GF-D8 (cell line): ENCODE measurements at places on chromosomes 5 and 9.

DNA sequence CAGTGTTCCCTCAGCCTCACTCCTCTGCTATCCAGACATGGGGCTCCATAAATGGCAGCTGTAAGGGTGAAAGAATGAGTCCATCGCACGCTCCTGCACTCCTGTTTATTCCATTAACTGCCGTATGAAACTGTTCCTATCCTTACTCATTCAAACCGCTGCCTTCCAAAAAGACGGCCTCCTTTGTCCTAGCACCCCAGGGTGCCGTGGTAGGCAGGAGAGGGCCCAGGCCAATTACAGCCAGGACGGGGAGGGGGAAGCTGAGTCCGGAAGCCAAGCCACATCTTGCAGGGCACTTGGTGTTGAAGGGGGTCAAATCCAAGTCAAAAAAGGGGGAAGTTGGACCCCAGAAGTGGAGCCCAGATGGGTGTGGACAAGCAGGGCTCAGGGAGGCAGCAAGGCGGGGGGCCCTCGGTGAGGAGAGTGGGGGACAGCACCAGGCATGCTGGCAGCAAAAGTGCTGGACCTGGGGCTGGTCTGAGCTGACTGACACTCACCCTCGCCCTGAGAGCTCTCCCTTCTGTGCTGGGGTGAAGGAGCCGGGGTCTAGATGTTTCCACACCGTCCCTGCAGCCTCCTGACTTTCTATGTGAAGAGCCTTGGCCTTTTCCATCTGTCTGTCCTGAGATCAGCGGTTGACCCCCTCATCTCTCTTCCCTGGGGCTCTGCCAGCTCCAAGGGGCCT lies 63.3 kb downstream of the COL23A1 start:
- no peak for DNase-seq

DNA sequence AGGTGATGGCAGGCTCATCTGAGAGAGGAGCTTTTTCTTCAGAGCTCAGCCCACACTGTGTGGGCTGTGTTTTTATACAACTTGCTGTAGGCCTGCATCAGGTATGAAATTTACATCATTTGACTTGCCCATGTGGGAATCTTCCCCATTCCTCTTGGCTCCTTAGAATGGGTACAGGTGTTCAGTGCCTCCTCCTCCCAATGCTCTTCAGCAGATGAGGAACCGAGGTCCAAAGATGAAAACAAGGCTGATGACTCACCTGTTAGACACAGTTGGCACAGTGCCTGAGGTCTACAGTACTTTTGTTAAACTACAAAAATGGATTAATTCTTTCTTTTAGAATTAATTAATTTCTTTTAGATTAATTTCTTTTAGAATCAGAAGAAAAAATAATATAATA lies 20.8 kb downstream of the PAPPA start:
- no peak for DNase-seq

DNA sequence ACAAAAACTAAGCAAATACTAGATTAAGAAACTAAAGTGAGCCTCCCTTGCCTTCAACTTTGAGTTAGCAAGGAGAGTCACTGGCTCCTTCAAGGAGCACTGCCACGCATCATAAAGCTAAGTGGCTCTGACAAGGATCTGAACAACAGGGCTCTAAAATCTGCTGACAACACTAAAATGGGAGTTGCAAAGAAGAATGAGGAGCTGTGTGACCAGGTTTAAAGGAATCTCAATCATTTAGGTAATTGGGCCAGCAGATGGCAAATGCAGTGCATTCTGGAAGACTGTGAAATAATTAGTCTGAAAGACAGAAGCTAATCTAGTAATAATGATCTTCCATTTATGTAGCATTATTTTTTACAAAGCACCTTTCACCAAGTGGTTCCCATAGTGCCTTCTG lies 297.0 kb upstream of the TAS2R1 start:
- no peak for DNase-seq

DNA sequence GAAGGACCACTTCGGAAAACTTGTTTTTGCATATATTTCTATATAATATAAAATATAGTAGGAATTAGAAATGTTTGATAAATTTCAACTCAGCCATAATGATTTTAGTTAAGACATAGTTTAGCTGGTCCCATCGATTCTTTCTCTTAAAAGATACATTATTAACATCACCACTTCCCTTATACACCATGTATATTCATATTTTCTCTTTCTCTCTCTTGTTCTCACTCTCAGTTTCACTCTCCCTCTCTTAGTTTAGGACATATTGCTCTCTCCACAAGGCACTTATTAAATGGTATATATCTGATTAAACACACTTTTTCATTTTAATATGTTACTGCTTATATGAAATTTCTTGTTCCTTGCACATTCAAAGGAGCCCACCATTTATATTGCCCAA lies 90.1 kb upstream of the RASEF start:
- no peak for DNase-seq

DNA sequence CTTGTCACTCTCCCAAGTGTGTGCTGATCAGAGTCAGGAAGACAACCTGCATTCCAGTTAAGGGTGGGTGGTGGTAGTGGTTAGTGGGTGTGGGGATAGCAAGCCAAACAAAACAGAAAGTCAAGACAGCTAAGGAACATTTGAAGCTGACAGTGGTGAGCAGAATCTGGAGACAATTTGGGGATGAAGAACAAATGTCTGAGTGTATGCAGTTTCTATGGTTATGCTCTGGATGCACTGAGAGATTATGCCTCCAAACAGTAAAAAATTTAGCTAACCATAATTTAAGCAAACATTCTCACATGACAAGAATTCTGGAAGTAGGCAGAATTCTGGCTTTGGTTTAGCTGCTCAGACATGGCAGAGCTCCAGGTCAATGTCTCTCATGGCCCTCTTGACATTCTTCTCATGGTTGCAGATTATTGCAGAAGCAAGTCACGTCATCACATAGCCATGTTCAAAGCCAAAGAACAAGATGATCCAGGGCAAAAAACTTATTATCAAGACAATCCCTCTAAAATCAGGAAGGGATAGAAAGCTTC lies 148.7 kb downstream of the LURAP1L start:
- DNase-seq = no peak

- DNase-seq = peak; percentile 53
Observed at GRCh38 chr9:120402741-120403542, 177.0 kb downstream of the CDK5RAP2 start.

DNA sequence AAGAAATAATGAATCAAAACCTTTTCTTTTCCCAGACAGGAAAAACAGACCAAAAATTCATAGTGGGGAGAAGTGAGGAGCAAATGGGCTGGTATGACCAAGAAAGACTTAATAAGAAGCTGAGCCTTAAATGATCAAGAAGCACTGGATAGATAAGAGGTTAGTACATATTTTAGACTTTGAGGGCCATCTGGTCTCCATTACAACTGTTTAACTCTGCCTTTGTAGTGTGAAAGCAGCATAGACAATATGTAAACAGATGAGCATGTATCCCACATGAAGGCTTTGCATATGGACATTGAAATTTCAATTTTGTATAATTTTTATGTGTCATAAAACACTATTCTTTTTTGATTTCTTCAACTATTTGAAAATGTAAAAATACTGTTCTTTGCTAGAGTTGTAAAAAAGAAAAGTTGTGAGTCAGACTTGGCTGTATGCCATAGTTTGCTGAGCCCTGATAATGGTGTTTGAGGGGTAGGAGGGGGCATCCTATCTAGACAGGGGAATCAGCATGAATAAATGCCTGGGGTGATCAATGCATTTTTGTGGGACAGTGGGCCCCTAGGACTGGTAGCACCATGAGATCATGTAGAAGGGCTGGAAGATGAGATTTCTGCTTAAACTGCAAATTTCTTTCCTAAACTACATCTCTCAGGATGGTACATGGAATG lies 91.8 kb upstream of the GPR151 start:
- no peak for DNase-seq

- DNase-seq = no peak
Observed at GRCh38 chr5:33306758-33307157, 134.0 kb upstream of the TARS1 start.

- no peak for DNase-seq
Observed at GRCh38 chr5:88816195-88816594, 66.8 kb downstream of the MEF2C start.

- no peak for DNase-seq
Observed at GRCh38 chr5:107134931-107135330, 535.8 kb downstream of the EFNA5 start.

- DNase-seq = no peak
Observed at GRCh38 chr5:92421196-92421595, 1038.1 kb upstream of the ARRDC3 start.

DNA sequence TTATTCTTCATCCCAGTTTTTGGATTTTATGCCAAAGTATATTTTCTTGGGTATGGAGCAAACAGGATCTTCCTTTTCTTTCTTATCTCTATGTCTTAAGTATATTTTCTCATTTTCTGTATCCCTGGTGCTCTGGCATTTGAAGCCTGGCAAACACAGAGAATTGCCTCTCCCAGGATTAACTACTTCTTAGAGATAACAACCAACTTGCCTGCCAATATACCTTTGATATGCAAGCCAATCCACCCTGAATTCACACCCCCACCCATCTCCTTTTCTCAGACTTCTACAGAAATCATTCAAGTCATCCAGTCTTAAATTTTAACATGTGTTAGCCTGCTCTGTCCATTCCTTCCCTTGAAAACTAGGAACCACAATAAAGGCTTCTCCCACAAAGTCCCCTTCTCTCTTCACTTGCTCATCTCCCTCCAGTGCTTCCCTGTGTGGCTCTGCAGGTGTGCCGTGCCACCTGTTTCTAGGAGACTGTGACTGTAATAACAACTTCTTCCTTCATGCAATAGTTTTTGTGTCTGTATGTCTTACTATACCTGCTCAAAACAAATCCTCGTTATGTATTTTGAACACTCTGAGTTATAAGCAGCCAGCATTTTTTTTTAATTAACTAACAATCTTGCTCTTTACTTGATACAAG lies 649.7 kb upstream of the RIOK2 start:
- DNase-seq = no peak

GRCh38 chr9:28624771-28625170 lies 1051.5 kb upstream of the C9orf72 start:
- no peak for DNase-seq

- no peak for DNase-seq
Observed at GRCh38 chr5:15554542-15554941, 54.6 kb downstream of the FBXL7 start.

DNA sequence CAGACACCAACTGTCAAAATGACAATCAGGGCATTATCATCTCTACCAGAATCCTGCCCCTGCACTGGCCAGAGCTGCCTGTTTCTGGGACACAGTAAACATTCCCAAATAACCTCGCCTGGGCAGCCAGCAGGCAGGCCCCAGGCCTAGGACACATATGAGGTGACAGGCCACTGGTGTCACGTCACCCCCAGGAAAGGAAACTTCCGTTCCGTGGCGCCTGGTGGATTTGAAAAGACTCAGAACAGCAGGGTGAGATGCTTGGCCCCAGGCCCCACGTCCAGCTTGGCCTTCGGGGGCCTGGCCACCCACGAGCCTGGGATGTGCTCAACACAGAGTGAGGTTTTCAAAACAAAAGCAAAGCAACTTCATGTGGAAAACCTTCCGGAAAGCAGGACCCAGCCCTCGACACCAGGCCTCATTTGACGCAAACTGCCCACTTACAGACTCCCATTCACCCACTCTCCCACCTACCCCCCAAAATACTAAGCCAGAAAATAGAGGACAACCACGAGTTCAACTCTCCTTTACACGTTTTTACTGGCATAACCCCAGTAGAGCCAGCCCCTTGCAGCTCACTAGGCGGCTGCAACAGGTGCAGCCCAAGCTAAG lies 1.2 kb downstream of the SEMA4D start:
- no peak for DNase-seq

DNA sequence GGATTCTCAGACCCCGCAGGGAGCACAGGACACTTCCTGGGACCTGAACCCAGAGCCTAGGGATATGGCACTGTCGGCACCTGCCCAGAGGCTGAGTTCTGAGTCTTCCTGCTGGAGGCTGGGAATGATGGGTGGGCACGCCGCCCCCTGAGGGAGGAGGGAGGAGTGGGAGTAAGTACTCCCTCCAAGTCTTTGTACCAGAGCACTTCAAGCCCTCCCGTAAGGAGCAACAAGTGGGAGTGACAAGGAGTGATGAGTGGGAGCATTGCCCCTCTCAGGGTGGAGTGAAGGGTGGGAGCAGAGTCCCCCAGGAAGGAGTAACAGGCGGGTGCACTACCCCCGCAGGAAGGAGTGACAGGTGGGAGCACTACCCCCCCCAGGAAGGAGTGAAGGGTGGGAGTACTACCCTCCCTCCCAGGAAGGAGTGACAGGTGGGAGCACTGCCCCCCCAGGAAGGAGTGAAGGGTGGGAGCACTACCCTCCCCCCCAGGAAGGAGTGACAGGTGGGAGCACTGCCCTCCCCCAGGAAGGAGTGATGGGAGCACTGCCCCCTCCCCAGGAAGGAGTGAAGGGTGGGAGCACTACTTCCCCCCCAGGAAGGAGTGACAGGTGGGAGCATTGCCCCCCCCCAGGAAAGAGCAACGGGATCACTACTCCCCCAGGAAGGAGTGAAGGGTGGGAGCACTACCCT lies 100.1 kb downstream of the CACNA1B start:
- DNase-seq = no peak

DNA sequence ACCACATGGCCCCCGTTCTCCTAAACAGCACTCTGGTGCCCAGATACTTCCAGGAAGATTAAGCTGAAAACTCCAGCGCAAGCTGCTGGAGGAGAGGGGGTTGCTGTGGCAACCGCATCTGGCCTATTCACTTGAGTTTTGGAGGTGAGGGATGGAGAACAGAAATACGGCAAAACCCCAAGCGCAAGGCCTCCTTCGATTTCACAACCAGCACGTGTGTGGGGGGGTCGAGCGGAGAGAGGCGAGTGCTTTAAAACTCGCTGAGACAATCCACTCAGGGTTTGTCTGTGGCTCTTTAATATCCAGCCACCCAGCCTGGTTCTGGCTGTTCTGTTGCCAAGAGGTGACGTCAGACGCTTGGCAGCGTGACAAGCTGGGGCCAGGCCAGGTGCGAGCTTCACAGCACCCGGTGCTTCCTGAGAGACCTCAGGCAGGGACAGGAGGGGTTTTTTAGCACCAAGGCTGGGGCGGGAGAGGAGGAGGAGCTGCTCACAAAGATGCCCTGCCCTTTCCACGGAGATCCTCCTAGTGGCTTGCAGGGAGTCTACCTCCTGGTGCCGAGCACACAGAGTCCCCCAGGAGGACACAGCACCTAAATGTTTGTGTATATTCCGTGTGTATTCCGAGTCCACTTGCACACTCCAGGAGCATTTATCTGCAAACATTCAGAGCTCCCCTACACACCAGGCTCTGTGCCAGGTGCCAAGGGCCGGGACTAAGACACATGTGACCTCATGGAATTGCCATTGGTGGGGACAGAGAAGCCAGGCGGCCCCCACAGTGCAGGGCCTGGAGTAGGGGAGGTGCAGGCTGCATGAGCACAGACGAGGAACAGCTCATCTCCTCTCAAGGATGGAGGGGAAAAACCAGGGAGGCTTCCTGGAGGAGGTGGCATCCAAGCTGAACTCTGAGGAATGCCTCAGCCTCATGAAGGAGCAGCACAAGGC lies 194.6 kb downstream of the OLFM1 start:
- DNase-seq = no peak

DNA sequence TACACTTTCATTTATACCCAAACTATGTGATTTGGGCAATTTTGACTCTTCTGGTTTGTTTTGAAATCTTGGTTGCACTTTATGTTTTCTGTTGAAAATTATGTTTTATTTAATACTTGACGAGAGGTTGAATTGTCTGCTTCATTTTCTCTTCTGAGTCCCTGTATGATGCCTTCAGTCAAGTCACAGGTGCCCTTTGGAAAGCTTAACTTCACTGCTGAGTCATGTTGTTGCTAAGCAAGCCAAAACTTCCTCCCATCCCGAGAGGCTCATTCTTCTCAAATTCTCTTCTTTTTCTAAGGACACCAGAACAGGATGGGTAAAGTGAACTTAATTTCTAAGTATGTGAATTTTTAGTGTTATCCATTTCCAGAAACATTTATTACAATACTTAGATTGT lies 455.3 kb upstream of the PTGER4 start:
- DNase-seq = no peak

- no peak for DNase-seq
Observed at GRCh38 chr5:1509346-1510085, 14.2 kb downstream of the LPCAT1 start.
